ENCODE measurements at places on chromosomes 6 and 20.

GRCh38 chr6:112833581-112834131, 486.5 kb downstream of the RFPL4B start:
- DNase-seq: no peak

GRCh38 chr6:138485586-138486248, 13.6 kb downstream of the NHSL1 start:
- DNase-seq: no peak

- DNase-seq: no peak
Measured at GRCh38 chr6:44833248-44833647, 445.7 kb downstream of the CDC5L start.

GRCh38 chr6:98824902-98825599, 9.3 kb upstream of the POU3F2 start:
- DNase-seq: no peak

GRCh38 chr6:134026597-134026996, 25.8 kb downstream of the SLC2A12 start:
- DNase-seq: no peak

- DNase-seq: no peak
Measured at GRCh38 chr20:6837730-6838129, 70.2 kb downstream of the BMP2 start.

DNA sequence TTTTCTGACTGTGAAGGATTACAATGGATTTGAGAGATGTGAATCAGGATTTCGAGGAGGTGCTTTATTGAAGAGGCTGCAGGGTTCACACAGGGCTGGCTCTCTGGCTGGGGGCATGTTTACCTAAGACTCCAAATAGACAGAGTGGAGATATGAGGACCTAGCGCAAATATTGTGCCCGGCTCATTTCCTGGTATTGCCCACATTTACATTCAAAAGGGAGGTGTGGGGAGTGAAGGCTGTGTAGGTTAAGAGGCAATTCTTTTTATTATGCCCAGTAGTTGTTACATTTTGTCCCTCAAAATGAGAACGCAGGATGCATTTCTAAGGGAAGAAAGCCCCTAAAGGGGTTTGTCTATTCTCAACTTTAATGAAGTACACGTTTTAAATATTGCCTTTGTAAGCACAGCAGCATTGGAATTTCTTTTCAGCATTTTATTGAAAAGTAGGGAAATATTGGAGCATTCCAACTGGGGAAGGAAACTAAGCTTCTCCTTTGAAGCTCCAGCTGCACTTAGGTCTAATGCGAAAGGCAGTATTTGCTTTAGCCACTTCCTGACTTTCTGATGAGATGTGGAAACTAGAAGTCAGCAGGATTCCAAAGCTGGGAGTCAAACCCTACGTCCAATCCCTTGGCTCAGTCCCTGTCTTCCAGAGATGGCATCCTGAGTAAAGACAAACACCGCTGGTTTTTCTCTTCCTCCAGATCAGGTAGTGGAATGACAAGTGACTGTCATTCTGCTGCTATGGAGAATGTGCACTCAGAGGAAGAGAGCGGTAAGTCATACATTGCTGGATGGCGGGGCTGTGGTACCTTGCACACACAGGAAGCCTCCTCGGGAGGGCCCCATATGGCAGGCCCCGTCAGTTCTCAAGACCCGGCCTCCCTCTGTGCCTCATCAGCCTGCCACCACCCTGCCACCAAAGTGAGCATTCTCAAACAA, 70.7 kb downstream of the MYB start:
- DNase-seq: no peak

- DNase-seq: no peak
Measured at GRCh38 chr6:18306977-18307376, 42.6 kb upstream of the DEK start.

- no peak for DNase-seq
Measured at GRCh38 chr6:6439778-6440177, 119.3 kb upstream of the F13A1 start.

GRCh38 chr6:78526432-78526831, 340.9 kb upstream of the IRAK1BP1 start:
- no peak for DNase-seq

DNA sequence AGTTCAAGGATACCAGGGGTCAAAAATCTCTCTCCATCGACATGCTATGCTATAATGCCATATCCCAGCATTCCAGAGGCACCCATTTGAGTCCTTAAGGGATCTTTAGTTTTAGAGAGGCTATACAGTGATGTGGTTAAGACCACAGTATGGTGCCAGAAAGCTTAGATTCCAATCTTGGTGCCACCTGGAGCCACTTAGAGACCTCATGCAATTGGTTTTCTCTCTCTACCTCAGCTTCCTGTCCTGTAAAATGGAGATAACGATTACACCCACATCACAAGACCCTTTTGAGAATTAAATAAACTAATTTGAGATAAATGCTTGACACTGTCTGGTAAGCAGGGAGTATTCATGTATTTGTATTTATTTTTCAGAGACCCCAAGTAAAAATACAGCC, 39.0 kb downstream of the PLAGL1 start:
- DNase-seq: no peak

DNA sequence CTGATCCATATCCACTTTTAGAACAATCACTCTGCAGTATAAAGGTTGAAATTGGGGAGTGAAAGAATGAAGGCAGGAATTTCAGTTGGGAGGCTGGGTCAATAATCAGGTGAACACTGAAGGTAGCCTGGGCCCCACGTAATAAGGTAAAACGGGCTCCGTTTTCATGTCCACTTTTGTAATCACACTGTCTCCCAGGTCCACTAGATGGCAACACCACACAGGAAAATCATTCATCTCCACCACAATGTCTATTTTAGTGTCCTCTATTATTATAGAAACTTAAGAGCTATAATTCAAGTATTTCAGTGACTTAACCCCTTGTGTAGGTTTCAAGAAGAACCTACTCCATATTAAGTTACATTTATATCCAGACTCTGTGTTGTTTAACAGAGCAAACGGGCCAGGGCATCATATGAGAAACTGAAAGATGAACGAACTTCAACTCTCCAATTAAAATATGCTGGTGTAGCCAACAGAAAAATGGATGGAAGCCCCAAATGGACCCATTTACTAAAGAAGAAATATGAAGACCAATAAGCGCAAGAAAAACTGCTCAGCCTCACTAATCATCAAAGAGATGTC, 45.9 kb upstream of the MC3R start:
- DNase-seq: no peak

DNA sequence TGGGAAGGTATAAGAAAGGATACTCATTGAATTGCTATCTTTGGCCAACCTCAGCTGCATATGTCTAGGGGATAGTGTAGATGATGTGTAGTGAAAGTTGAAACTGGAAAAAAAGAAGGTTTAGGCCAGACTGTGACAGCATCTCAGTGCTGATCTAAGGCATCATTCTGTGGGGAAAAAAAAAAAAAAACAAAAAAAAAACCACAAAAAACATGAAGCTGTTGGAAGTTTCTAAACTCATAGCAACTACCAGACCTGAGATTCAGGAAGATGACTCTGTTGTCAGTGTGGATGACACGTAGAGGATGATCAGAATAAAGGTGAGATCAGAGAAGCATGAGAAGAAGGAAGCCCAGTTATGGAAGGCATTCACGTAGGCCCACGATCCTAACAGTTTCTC, 100.8 kb upstream of the CNKSR3 start:
- DNase-seq: no peak

DNA sequence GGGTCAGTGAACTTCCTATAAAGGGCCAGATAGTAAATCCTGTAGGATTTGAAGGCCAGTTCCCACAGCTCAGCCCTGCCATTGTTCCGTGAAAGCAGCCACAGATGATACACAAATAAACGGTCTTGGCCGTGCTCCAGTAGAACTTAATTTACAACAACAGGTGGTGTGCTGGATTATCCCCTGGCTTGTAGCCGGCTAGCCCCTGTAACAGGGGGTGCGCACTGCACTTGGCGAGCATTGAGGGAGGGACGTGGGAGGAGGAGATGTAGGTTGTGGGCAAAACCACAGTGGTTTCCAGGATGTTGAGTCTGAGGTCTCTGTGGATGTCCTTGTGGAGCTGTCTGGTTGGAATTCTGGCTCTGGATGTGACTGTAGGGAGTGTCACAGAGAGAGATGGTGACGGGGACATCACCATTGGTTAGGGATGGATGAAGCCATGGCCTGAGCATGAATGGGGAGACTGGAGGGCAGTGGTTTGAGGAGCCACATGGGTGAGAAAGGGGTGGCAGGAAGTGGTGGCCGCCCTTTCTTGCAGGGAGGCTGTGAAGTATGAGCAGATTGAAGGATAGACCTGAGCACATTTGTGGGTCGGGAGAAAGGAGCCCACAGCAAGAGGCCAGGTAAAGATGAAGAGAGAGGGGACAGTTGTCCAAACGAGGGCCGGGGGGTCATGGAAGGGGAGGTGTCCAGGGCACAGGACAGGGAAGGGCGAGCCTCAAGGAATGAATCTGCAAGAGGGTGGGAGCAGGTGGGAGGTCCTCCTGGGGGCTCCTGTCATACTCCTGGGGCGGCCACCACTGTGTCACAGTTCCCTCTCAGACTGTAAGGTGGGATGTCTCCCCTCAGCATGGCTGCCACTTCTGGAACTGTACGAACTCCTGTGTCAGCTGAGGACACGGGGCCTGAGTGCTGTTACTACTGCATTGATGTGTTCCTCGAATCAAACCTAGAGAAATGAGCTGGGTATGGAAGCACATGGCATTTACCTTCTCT, 53.6 kb downstream of the CDH26 start:
- DNase-seq: no peak

DNA sequence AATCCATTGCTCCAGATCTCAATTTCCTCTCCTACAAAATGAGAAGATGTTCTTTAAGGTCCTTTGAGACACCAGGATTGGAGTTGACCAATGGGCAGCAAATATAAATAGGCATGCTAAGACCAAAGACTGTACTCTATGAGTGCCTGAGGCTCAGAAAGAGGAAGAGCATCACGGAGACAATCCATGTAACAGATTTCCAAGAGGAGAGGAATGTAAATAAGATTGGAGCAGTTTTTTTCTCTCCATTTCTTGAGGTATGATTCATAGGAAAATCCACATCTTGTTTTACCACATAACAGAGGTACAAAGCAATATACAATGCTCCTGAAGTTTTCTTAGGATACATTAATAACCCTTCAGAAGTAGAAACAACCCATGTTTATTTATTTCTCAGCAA, 109.8 kb downstream of the UBE3D start:
- no peak for DNase-seq

- no peak for DNase-seq
Measured at GRCh38 chr20:14069796-14070195, 74.5 kb downstream of the MACROD2 start.

GRCh38 chr6:149132336-149132735, 185.2 kb upstream of the TAB2 start:
- no peak for DNase-seq

- DNase-seq: no peak
Measured at GRCh38 chr6:51618563-51618962, 468.9 kb downstream of the PKHD1 start.

GRCh38 chr6:105573556-105573955, 170.7 kb upstream of the PREP start:
- no peak for DNase-seq

- DNase-seq: no peak
Measured at GRCh38 chr6:15384901-15385300, 139.0 kb downstream of the JARID2 start.

DNA sequence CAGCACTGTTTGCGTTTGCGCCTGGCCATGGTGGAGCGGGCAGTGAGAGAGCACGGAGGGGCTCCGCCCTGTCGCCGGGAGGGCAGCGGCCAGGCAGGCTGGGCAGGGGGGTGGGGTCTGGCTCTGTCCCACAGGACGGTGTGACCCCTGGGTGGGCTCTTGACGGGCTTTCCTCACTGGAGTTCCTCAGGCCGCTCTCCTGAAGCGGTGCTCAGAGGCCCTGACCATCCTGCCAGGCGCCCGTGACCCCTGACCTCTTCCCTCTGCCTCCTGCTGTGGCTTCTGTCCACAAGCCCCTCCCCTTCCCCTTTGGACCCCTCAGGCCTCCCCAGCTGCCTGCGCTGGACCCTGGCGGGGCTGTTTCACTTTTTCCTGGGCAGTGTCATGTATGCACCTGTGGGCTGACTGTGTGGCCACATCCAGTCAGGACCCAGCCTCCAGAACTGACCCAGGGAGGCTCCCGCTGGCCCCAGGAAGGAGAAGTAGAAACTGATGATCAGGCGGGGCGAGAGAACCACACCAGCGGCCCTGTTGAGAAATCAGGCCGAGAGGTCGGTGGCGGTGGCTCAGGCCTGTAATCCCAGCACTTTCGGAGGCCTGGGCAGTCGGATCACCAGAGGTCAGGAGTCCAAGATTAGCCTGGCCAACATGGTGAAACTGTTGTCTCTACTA, 1.2 kb downstream of the OGFR start:
- DNase-seq: peak; percentile 91

GRCh38 chr20:38873050-38873581, 53.1 kb upstream of the FAM83D start:
- peak; percentile 87 for DNase-seq

- DNase-seq: no peak
Measured at GRCh38 chr20:21936261-21936660, 230.8 kb downstream of the PAX1 start.

DNA sequence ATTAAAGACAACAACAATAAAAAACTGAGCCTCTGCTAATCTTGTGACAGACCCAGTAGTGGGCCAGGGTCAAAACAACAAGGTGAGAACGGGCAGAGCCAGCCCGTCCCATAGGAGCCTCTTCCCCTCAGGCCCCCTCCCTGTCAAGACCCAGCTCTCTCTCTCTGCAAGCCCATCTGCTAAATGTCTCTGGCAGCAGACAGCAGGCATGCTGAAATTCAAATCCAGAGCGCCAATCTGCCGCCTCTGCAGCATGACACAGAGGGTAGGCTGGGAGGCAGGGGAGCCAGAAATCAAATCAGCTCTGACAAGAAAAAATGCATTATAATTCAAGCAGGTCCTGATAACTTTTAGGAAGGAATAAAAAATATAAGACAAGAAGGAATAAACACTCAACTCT, 26.3 kb downstream of the METTL24 start:
- no peak for DNase-seq

GRCh38 chr6:72282201-72282600, 339.7 kb upstream of the KCNQ5 start:
- DNase-seq: no peak

GRCh38 chr6:167111597-167111996, 11.3 kb upstream of the CCR6 start:
- no peak for DNase-seq

- no peak for DNase-seq
Measured at GRCh38 chr6:52815167-52816092, 11.8 kb upstream of the GSTA1 start.

DNA sequence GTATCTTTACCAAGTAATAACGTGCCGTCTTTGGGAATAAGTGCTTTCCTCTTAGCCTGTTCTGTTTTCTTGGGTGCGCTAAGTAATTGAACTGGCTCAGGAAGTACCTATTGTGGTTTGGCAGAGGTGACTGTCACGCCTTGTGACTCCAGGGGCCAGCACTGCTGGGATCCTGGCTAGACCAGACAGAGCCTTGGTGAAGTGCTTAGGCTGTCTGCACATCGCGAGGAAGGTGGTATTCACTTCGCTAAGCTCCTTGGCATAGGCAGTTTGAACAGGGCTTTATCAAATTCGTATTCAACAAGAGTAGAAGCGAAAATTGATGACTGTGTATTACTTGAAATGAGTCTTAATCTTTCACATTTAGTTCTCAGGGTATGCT, 17.6 kb downstream of the PRDM1 start:
- no peak for DNase-seq

DNA sequence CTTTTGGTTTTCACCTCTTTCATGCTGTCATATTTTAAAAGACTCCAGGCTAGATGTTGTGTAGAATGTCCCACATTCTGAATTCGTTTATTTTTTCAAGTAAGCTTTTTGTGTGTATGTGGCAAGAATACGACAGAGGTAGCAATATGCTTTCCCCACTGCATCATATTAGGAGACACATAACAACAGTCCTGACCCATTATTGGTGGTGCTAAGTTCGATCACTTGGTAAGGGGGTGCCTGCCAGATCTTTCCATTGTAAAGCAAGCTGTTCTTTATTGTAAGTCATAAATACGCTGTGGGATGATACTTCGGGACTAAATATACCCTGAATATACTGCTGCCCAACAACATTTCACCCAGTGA, 588 bp upstream of the NCOA3 start:
- no peak for DNase-seq
